ENCODE measurements at places on chromosomes 3 and 15.

DNA sequence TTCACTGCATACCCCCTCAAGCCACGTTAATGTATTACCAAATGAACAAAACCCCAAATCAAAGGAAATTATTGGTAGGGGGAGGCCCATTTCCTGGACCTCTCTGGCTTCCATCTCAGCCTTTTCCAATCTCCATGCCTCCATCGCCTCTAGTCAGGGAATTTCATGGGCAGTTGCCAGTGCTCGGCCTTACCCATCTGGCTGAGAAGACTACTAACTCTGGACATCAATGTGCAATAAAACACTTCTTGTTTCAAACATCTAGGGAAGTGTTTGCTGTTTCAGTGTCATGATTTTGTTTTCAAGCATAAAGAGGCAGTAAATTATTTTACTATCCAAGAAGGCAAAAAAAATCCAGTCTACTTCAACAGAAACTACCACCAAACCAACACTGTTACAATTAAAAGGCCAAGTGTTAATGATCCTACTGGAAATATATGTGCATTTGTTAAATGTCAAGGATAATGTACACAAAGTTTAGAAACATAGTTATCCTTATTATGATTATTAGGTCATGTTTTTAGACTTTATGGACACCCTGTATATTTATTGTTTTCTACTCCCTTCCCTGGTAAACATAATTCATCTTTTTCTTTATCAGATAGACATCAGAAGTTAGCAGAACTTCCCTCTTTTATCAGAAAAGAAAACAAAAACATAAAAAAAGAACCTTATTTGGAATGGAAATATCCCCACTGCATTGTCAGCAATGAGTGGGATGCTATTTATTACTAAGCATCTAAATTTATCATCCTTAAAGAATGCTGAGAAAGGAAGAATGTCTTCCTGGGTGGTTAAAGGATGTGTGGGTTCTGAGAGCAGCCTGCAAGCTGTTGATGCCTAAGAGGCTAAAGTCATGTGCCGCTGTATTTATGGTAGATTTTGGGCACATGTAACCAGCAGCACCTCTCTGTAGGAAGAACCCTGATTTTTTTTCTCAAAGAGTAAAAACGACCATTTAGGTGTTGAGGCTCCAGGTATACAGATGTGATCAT, 15.2 kb downstream of the LDHAL6B start:
- H3K4me3 ChIP-seq, result no peak overlapping the region
- no peak for DNase-seq
- peak overlapping the region; percentile 31 for H3K27ac ChIP-seq
- peaks cover 31% of the 10 kb centered on the region for H3K36me3 ChIP-seq
- no peaks in the 10 kb centered on the region for H3K27me3 ChIP-seq

DNA sequence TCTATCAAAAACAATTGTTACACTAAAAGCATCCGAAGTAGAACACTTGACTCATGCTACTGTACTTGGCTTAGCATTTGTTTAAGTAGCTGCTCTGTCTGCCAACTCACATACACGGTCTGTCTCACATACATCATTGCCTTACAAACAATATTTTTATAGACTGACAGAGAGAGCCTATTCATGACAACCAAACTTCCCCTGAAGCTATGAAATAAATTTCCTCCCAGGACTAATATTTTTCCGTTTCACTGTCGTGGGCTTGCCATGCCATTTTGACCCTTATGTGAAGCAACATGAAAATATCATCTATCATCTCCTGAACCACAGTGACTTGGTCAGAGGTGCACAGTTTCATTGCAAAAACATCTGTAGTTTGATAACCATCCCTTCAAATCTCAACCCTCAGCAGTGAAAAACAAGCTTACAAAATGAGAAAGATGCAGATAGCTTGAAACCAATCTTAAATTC, 66.5 kb upstream of the PYGO1 start:
- H3K4me1 ChIP-seq, result no peaks in the 10 kb centered on the region
- no peaks in the 10 kb centered on the region for H3K36me3 ChIP-seq
- H3K4me3 ChIP-seq, result no peak overlapping the region
- peaks cover 24% of the 10 kb centered on the region for H3K27me3 ChIP-seq
- H3K27ac ChIP-seq, result no peak overlapping the region
- no peak for DNase-seq

DNA sequence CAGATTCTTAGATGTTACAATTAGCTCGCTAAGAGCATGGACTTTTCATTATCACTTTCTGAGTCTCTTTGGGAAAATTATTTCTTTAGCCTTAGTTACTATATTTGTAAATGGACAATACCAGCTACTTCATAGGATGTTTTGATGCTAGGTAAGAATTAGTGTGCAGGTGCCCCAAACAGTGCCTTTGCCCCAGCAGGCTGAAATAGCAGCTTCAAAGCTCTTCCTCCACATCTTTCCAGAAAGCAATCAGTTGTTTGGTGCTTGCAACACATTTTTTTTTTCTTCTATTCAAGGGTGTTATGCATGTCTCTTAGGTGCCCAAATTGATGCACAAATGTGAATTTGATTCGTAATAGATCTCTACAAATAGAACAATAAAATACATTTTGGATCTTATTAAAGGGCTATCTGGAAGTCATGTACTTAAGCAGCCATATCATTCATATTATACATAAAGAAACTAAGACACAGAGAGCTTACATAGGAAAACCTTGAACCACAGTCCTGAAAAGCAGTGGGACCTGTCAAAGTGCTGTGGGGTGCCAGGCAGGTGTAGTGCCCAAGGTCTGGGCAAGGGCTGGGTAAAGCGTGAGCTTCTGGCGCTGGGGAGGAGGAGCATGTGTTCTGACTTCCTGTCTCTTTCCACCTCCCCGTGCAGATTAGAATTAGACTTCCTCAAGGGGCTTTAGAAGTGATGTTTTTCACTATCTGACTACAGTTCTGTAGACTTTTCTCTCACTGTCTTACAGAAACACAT, 62.9 kb downstream of the FNDC3B start:
- peaks cover 4% of the 10 kb centered on the region for H3K27me3 ChIP-seq
- peak; percentile 76 for DNase-seq
- H3K4me1 ChIP-seq, result peaks cover 45% of the 10 kb centered on the region
- peak overlapping the region; percentile 33 for H3K4me3 ChIP-seq
- H3K36me3 ChIP-seq, result peaks cover 10% of the 10 kb centered on the region
- H3K27ac ChIP-seq, result peak overlapping the region; percentile 7

GRCh38 chr15:74592222-74592621, 23.4 kb upstream of the CLK3 start:
- H3K4me1 ChIP-seq, result peaks cover 3% of the 10 kb centered on the region
- no peak overlapping the region for H3K27ac ChIP-seq
- H3K36me3 ChIP-seq, result peaks cover 44% of the 10 kb centered on the region
- DNase-seq, result no peak
- no peaks in the 10 kb centered on the region for H3K27me3 ChIP-seq
